Hypothalamus (tissue), 51 donors: ENCODE measurements at places on chromosomes 4 and X.

GRCh38 chr4:151013491-151013890 lies 1.6 kb downstream of the LRBA start:
- DNase-seq = no peak

DNA sequence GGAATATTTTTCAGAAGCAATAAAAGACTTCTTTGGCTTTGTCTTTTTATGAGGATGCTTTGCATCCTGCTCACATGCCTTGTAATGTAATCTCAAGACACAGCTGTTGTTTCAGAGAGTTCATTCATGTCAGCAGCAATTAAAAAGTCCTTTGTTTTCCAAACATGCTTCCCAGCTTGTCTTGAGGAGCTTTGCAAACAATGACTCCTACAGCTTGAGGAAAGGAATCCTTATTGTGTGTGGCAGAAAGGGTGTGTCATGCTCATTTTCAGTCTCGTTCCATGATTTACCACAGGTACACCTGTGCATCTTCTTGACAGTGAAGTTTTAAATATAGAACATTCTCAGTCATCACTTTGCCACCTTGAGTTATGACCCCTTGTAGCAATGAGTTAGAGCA lies 139.2 kb upstream of the AADAT start:
- no peak for DNase-seq

- DNase-seq = no peak
Measured at GRCh38 chr4:32172761-32173160, 1452.6 kb downstream of the PCDH7 start.

GRCh38 chr4:11428899-11429698 lies 405 bp upstream of the HS3ST1 start:
- no peak for DNase-seq

- no peak for DNase-seq
Measured at GRCh38 chr4:175770555-175770954, 41.5 kb downstream of the GPM6A start.

DNA sequence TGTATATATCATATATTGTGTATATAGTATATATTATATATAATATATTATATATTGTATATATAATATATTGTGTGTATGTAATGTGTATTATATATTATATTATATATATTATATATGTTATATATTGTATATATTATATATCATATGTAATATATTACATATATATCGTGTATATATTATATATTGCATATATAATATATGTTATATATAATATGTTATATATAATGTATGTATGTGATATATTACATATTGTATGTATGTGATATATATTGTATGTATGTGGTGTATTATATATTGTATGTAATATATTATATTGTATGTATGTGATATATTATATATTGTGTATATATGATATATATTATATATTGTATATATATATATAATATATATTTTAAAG lies 30.5 kb downstream of the RAB40A start:
- no peak for DNase-seq

GRCh38 chr4:128924951-128925350 lies 115.5 kb downstream of the JADE1 start:
- DNase-seq = no peak

- DNase-seq = no peak
Measured at GRCh38 chr4:4969298-4969697, 50.0 kb downstream of the CYTL1 start.

- no peak for DNase-seq
Measured at GRCh38 chr4:40992472-40993295, 221.7 kb downstream of the APBB2 start.
